Ascending aorta (tissue), 2 donors: ENCODE measurements at places on chromosomes 4 and X.

- H3K27me3 ChIP-seq = no peaks in the 10 kb centered on the region
- no peaks in the 10 kb centered on the region for H3K4me1 ChIP-seq
- no peak overlapping the region for H3K4me3 ChIP-seq
Observed at GRCh38 chrX:152640034-152640818, 2.5 kb downstream of the GABRQ start.

- H3K4me1 ChIP-seq = no peaks in the 10 kb centered on the region
- no peaks in the 10 kb centered on the region for H3K36me3 ChIP-seq
Observed at GRCh38 chrX:12360383-12360782, 222.1 kb downstream of the FRMPD4 start.

- no peaks in the 10 kb centered on the region for H3K27me3 ChIP-seq
- DNase-seq = no peak
- H3K4me1 ChIP-seq = no peaks in the 10 kb centered on the region
- peaks cover 40% of the 10 kb centered on the region for H3K36me3 ChIP-seq
Observed at GRCh38 chr4:1992468-1993168, 16.2 kb downstream of the NELFA start.

DNA sequence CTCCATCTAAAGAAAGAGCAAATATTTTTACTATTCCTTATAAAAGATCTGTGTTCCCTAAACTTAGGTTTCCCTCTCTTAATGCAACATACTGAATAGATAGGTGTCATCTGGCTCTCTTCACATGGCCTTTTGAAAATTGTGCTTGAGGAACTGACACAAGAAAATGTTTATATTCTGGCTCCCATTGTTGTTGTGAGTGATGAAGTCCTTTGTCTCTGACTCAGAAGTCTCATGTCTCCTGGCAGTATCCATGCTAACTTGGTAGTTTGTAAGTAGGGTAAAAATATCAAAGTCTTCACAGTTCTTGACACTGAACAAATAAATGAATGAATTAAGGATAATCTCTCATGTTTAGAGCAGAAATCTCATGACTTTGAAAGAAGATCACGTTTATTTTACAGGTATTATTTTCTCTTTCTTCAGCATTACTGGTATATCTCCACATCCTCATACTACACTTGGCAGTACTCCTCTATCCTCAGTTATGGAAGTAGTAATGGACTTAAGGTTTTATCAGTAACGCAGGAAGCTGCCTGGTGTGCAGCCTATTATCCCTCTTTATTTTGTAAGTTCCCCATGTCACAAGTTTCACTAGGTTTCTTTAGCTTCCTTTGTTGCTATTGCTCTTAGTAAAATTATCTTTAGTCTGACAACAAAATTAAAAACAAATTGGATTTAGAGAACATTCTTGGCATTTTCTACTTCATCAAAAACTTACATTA lies 14.2 kb upstream of the PABPC4L start:
- H3K4me3 ChIP-seq = no peak overlapping the region
- H3K27me3 ChIP-seq = no peaks in the 10 kb centered on the region
- no peaks in the 10 kb centered on the region for H3K36me3 ChIP-seq
- no peak overlapping the region for H3K27ac ChIP-seq

DNA sequence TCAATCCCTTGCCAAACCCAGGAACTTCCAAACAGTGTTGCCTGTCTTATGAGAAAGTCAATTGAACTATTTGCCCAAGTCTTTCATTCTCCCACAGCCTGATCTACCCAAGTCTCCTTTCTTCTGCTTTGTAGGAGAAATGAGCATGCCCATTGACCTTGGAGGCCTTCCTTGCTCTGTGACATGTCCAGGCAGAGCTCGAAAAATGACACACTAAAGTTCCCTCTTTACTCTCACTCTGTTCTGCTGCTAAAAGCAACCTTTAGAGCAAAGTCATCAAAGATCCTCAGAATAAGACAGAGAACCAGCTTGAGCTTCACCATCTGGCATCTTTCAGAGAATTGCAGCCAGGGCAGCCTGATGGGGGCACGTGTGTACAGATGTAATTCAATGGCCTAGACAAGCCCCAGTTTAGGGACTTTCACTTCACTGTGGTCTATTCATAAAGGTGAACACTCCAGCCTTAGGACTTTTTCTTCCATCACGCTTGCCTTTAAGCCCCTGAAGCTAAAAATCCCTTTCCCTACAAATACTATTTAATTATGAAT lies 136.4 kb downstream of the AMELX start:
- no peak overlapping the region for H3K4me3 ChIP-seq
- no peak overlapping the region for H3K27ac ChIP-seq
- H3K36me3 ChIP-seq = no peaks in the 10 kb centered on the region

- H3K4me3 ChIP-seq = no peak overlapping the region
- no peaks in the 10 kb centered on the region for H3K4me1 ChIP-seq
- no peaks in the 10 kb centered on the region for H3K36me3 ChIP-seq
- H3K27me3 ChIP-seq = no peaks in the 10 kb centered on the region
- DNase-seq = no peak
Observed at GRCh38 chrX:21700275-21700674, 42.1 kb upstream of the KLHL34 start.

DNA sequence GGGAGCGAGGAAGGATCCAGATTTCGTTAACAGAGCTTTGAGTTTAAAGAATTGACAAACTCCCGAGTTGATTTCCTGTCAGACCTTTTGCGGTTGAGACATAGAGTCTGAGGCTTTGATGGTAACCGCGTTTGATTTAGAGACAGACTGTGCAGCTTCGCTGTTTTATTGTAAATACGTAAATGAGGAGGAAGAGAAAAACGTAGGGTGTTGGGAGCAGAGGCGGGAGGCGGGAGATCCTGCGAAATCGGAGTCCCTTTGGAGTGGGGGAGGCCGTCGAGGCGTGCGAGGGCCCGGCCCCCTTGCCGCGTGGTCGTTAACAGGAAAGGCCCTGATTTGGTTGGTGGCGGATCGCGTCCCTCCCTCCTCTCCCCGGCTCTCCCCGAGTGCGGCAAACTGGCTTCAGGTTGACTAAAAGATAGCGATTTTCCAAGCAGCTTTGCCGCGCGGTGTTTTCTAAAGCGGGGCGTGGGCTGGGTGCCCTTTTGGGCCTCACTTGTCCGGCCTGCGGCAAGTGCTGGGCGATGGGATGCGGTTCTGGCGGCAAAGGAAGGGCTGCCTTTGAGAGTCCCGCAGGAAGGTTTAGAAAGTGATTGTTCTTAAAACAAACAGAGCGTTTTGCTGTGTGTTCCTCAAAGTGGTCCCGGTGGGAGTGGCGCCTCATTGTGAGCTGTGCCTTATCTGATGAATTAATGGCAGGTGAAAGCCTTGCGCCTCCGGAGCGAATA lies 857 bp downstream of the SCML1 start:
- H3K27me3 ChIP-seq = no peaks in the 10 kb centered on the region
- peak overlapping the region; percentile 69 for H3K4me3 ChIP-seq
- DNase-seq = peak; percentile 75
- H3K27ac ChIP-seq = peak overlapping the region; percentile 95

GRCh38 chr4:53497487-53498244 lies 93.6 kb downstream of the LNX1 start:
- no peak for DNase-seq
- no peaks in the 10 kb centered on the region for H3K27me3 ChIP-seq
- H3K4me1 ChIP-seq = peaks cover 5% of the 10 kb centered on the region
- no peaks in the 10 kb centered on the region for H3K36me3 ChIP-seq

- no peaks in the 10 kb centered on the region for H3K4me1 ChIP-seq
- no peaks in the 10 kb centered on the region for H3K27me3 ChIP-seq
- H3K4me3 ChIP-seq = no peak overlapping the region
- no peak overlapping the region for H3K27ac ChIP-seq
- DNase-seq = no peak
- H3K36me3 ChIP-seq = no peaks in the 10 kb centered on the region
Observed at GRCh38 chrX:123093792-123094191, 90.3 kb upstream of the GRIA3 start.

DNA sequence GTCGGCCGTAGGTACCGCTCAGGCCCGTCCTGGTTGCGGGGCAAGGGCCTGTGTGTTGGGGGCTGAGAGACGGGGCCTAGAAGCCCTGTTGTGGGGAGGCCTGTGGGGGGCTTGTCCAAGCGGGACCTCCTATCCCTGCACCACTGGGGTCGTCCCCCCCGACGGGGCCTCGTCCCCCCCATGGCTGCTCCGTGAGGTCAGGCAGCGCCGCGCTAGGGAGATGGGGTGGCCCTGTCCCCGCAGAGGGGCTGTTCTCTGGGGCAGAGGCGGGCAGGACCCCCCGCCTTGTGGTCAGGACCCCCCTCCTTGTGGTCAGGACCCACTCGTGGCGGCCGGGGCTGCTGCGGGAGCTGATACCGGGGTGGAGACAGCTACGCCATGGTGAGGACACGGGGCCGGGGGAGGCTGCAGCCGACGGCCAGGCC lies 12.1 kb upstream of the GTPBP6 start:
- peak overlapping the region; percentile 42 for H3K4me3 ChIP-seq
- H3K4me1 ChIP-seq = no peaks in the 10 kb centered on the region
- peaks cover 8% of the 10 kb centered on the region for H3K27me3 ChIP-seq
- no peak overlapping the region for H3K27ac ChIP-seq

DNA sequence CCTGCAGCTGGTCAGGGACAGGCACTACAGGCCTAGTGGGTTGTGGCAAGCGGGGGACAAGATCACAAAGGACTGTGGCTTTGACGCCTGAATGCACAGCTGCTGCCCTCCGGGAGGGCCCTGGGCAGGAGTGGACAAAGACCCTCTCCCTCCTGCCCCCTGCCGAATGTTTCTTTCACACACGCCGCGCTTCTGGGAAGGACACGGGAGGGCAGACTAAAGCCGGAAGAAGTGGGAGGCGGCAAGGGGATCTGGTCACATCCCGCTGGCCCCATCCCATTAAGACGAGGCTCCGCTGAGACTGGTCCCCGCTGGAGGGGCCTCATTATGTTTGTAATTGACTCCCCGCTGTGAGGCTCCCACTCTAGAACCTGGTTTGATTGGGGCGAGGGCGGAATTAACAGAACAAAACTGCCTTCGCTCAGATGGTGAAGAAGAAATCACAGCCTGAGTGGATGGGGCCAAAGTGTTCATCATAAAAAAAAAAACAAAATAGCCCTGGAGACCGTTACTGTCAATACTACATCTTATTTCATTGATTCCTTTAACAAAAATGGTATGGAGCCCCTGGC lies 37.8 kb upstream of the PSAPL1 start:
- H3K4me3 ChIP-seq = no peak overlapping the region
- no peaks in the 10 kb centered on the region for H3K36me3 ChIP-seq
- no peaks in the 10 kb centered on the region for H3K4me1 ChIP-seq
- no peaks in the 10 kb centered on the region for H3K27me3 ChIP-seq

DNA sequence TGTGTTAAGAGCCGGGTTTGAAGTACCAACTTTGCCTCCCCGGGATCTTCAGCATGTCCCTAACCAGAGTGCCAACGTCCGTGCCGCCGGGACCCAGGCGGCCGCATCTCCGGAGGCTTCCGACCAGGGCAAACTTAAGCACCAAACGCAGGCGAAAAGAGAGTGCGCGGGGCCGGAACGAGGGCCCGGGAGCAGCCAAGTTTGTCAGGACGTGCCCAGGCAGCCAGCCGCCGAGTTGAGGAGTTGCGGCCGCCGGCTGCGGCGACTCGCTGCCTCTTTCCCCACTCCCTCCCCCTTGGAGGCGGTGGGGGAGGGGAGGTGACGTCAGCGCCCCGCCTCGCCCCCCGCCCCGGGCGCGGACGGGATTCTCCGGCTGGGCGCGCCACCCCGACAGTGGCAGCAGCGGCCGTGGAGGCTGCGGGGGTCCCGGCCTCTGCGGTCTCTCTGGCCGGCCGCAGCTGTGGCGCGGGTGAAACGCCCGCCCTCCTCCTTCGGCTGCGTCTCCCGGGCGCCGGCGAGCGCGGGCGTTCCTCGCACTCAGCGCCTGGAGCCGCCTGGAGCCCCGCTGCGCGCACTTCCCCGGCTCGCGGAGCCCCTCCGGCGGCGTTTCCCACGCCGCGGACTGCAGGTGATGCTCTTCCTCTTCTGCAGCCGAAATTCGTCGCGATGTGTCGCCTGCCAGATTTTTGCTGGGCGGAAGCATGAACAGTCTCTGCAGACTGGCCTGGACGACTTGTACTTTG lies 2.9 kb upstream of the FAT1 start:
- no peaks in the 10 kb centered on the region for H3K36me3 ChIP-seq
- H3K27ac ChIP-seq = peak overlapping the region; percentile 96
- peak; percentile 13 for DNase-seq
- H3K4me3 ChIP-seq = peak overlapping the region; percentile 76
- H3K27me3 ChIP-seq = no peaks in the 10 kb centered on the region
- no peaks in the 10 kb centered on the region for H3K4me1 ChIP-seq

DNA sequence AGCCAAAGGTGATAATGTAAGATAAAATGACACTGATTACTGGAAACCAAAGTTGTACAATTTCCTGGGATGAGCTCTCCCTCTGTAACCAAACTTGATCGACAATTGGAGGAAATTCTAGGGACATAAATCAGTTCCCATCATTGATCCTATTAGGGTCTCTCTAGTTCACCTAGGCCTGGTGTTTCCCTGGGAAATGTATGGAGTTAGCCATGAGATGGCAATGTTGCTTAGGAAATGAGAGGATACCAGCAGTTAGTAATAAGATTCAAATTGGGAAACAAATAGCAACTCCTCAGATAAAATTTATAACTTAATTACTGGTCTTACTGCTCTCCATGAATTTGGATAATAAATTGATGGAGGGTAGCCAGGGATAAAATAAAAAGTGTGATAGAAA lies 52.2 kb downstream of the SPATA18 start:
- H3K4me3 ChIP-seq = no peak overlapping the region
- no peaks in the 10 kb centered on the region for H3K27me3 ChIP-seq
- no peak overlapping the region for H3K27ac ChIP-seq
- no peak for DNase-seq

DNA sequence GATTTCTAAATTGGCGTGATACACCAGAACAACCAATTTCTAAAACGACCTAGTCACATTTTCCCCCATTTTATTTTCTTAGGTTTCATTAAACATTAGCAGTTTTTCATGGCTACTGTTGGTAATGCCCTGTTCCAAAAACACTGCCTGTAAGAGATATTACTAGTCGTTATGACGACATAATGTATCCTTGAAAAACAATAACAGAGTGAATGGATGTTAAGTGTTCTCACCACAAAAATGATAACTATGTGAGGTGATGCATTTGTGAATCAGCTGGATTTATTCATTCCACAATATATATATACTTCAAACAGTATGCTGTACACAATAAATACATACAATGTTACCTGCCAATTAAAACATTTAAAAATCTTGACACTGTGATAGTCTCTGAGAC lies 1147.6 kb upstream of the PCDH10 start:
- no peak for DNase-seq
- no peak overlapping the region for H3K27ac ChIP-seq
- H3K4me1 ChIP-seq = no peaks in the 10 kb centered on the region
- H3K36me3 ChIP-seq = no peaks in the 10 kb centered on the region

GRCh38 chr4:117137145-117137544 lies 51.8 kb upstream of the TRAM1L1 start:
- H3K27ac ChIP-seq = no peak overlapping the region
- H3K27me3 ChIP-seq = no peaks in the 10 kb centered on the region
- H3K36me3 ChIP-seq = no peaks in the 10 kb centered on the region
- DNase-seq = no peak
- no peak overlapping the region for H3K4me3 ChIP-seq

DNA sequence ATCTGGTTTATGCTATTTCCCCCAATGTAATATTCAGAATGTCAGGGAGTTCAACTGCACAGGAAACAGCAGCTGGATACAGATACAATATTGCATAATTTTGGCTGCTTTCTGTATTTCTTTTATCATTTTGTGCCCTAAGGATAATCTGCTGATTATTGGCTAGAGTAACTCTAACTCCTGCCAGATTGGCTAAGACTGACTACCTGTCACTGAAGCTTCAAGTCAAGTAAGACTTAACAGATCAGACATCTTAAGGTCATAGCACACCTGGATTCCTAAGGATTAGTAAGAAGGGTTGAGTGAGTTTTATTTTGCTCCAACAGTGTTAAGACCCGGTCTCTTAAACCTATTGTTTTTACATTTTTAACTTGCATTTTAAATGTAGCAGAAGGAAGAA lies 136.8 kb downstream of the KLF8 start:
- no peaks in the 10 kb centered on the region for H3K4me1 ChIP-seq
- DNase-seq = no peak
- no peak overlapping the region for H3K27ac ChIP-seq
- H3K4me3 ChIP-seq = no peak overlapping the region
- no peaks in the 10 kb centered on the region for H3K27me3 ChIP-seq
